ENCODE measurements at places on chromosomes 6 and 20.
A peak's percentile ranks its signal among the peaks of the same experiment; 100 is the strongest.

GRCh38 chr20:47306755-47307370 is 49.6 kb downstream of the ZMYND8 start:
- no peak for DNase-seq

GRCh38 chr20:55626716-55627115 is 378.6 kb downstream of the CBLN4 start:
- no peak for DNase-seq

GRCh38 chr6:21589352-21590345 is 3.9 kb upstream of the SOX4 start:
- DNase-seq: peak; percentile 89

GRCh38 chr6:5139828-5140771 is 55.0 kb downstream of the PPP1R3G start:
- DNase-seq: no peak

DNA sequence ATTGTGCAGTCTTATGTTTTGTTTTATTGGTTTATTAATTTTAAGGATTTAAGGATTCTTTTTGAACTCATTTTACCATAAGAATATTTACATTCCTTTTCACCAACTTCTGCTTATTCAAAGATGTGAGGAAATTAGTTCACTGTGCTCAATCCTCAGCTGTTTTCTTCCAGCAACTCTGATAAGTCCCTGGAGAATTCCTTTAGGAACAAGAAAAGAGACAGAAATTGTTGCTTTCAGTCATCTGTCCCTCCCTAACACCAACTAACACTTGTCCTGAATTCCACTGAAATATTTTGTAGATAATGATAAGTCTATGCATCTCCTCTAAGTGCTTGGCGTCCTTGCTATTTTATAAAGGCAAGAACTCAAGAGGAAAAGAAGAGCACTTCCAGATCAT is 334.8 kb upstream of the MARCKS start:
- DNase-seq: no peak

- no peak for DNase-seq
These were observed 143.0 kb downstream of the GMDS start for GRCh38 chr6:2102316-2102883.

GRCh38 chr20:63121749-63122405 is 94.1 kb downstream of the YTHDF1 start:
- DNase-seq: no peak

DNA sequence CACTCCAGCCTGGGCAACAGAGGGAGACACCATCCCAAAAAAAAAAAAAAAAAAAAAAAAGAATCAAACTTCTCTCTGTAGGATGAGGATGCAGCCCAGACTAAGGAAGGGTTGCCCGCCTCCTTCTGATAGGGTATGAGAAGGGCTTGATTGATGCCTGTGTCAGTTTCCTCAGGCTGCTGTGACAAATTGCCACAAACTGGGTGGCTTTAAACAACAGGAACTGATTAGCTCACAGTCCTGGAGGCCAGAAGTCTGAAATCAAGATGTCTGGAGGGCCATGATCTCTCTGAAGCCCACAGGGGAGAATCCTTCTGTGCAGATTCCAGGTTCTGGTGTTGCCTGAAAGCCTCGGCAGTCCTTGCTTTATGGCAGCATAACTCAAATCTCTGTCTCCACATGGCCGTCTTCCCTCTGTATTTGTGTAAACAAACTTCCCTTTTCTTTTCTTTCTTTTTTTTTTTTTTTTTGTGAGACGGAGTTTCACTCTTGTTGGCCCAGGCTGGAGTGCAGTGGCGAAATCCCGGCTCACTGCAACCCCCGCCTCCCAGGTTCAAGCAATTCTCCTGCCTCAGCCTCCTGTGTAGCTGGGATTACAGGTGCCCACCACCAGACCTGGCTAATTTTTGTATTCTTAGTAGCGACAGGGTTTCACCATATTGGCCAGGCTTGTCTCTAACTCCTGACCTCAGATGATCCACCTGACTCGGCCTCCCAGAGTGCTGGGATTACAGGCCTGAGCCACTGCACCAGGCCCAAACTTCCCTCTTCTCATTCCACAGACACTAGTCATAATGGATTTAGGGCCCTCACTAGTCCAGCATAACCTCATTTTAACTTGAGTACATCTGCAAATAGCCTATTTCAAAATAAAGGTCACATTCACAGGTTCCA is 11.2 kb upstream of the CDK19 start:
- DNase-seq: no peak

GRCh38 chr6:18506382-18507017 is 119.3 kb downstream of the RNF144B start:
- no peak for DNase-seq

DNA sequence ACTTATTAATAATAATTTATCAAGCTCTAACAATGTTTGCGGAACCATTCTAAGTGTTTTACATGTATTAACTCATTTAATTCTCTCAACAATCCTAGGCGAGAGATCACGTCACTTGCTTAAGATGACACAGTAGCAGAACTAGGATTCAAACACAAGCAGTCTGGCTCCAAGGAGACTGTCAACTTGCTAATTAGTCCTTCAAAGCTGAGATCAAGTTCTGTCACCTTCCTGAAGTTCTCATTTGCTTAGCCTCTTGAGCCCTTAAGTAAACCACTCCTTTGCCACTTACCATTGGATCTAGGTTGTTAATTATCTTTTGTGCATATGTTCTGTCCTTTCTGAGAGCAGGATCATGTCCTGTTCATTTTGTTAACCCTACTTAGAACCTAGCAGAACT is 14.1 kb downstream of the FKBP5 start:
- no peak for DNase-seq

- DNase-seq: no peak
These were observed 123.0 kb downstream of the AIG1 start for GRCh38 chr6:143183666-143184065.

GRCh38 chr6:87828044-87828443 is 126.0 kb upstream of the AKIRIN2 start:
- no peak for DNase-seq

DNA sequence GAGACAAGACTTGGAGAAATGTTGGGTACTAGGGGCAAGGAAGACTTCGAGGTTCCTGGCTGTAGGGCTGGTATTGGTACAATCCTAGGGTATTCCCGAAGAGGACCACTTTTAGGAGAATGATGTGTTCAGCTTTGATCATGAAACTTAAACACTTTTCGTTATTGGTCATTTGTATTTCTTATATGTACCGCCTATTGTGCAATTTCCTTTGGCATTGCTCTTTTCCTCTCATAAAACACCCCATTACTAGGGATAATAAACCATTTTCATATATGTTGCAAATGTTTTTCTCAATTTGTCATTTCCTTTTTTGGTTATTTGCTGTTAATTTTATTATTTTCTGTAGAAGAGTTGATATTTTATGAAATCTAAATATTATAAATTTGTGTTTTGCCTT is 18.9 kb upstream of the ARFGEF3 start:
- no peak for DNase-seq

GRCh38 chr20:13105864-13106457 is 97.2 kb downstream of the SPTLC3 start:
- no peak for DNase-seq

DNA sequence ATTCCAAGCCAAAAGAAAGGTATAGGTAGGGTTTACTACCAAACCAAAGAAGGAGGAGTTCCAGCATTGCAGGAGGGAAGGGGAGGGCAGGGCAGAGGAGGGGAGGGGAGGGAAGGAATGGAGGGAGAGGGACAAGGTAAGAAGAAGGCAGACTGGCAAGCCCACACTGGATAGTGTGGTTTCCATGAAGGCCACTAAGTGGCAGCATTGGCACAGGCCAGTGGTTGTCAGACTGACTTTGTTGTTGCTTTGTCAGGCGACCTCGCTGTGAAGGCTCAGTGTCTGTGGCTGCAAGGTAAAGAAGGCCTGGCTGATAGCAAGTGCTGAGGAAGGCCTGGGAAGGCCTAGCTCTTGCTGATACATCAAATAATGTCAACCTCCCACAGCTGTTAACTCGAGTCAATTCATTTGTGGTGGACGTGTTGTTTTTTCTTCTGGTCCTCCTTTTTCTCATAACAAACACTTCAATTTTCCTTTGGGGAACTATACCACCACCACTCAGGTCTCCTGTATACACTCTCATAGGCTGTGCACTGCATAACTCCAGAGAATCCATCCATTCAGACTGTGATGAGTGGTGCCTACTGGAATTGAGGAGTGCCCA is 7.7 kb upstream of the ZNF334 start:
- DNase-seq: peak; percentile 67

- peak; percentile 41 for DNase-seq
These were observed 154.5 kb downstream of the HACE1 start for GRCh38 chr6:104705095-104705707.

DNA sequence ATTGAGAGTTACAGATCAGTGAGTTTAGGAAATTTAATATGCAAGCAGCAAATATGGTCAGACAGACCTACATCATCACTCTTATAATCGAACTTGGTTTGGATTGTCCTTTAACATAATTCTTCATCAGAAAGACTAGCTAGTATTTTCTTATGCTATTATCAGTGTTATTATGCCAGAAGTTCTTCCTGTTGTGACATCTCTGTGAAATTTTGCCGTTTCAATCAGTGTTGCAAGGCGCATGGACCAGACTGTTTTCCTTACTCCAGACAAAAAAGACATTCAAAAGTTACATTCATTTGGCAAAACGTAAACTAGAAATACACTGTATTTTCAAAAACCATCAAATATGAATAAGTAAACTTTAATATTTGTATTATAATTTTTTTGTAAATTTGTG is 5.7 kb upstream of the TENT5A start:
- DNase-seq: no peak

DNA sequence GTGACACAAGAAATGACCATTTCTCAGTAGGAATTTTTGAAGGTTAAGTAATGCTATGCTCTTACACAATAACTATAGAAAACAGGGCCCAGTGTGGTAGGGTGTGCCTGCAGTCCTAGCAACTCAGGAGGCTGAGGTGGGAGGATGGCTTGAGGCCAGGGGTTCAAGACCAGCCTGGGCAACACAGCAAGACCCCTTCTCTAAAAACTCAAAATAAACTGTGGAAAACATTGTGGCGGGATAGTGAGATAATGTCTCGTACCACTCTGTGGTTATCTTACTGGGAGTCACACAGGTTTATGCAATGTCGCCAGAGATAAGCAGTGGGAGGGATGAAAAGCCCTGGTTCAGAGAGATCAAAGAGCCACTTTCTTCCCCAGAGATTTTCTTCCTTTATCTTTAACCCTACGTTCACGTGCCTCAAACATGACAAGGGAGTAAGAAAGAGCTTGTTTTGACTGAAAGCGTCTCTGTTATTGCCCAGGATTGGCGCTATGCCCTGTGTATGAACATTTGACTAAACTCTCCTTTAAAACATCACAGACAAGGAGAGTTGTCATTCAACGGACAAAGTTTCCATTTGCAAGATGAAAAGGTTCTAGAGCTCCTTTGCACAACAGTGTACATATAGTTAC is 13.9 kb downstream of the GCM1 start:
- DNase-seq: no peak

DNA sequence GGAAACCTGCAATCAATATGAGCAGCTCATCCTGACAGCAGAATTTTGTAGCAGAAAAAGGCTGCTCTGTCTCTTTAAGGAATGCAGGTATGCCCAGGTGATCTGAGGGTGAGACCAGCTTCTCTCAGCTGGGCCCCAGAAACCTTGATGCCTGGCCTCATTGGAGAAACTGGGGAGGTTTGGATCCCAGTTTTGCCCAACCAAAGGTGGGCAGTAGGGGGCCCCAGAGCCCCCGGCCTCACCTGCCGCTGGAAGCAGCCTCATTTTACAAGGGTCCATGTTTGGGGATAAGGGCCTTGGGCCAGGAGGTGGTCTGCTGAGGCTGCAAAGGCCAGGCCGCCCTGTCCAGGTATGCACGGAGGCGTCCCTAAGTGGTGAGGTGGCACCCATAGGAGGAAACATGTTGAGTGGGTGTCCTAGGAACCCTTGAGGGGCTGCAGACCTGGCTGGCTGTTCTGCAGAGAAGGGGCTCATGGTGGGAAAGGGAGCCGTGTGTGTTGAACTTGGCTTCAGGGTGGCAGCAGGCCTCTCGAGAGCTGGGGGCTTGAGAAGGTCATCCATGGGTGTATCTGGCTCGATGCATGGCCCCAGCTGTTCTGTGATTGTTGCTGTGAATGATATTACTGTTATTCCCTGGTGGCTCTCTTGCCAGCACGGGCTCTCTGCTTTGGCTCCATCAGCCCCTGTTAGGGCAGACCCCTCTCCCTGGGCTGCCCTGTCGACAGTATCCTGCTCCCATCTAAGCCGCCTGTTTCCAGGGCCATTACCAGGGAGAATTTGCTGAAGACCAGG is 208.4 kb downstream of the CDH4 start:
- no peak for DNase-seq

DNA sequence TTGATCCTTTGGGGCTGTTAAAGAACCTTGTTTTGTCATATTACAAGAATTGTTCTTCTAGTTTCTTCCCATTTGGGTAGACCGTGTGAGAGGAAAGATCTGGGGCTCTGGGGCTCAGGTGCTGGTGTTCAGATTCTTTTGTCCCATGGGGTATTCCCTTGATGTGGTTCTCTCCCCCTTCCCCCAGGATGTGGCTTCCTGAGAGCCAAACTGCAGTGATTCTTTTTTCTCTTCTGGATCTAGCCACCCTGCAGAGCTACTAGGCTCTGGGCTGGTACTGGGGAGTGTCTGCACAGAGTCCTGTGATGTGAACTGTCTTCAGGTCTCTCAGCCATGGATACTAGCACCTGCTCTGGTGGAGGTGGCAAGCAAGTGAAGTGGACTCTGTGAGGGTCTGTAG is 480.5 kb upstream of the MAN1A1 start:
- no peak for DNase-seq

GRCh38 chr20:37926612-37927011 is 23.7 kb downstream of the VSTM2L start:
- no peak for DNase-seq

DNA sequence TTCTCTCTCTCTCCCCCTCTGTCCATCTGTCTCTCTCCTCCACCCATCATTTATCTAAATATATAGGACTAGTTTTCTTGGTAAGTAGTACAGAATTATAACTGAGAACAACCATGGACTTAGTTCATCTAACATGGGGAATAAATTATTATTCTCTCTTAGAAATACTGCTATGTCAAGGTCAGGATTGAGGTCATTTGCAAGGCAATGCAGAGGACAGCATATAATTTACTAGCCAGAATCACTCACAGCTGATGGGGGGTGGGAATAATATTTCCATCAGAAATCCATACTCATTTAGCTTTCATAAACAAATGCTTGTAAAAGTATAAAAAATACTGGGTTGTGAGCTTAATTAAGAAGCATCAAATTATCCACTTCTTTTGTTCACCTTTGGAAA is 553.9 kb upstream of the POU3F2 start:
- no peak for DNase-seq
